ENCODE measurements at places on chromosomes 1 and 21.
A peak's percentile ranks its signal among the peaks of the same experiment; 100 is the strongest.

DNA sequence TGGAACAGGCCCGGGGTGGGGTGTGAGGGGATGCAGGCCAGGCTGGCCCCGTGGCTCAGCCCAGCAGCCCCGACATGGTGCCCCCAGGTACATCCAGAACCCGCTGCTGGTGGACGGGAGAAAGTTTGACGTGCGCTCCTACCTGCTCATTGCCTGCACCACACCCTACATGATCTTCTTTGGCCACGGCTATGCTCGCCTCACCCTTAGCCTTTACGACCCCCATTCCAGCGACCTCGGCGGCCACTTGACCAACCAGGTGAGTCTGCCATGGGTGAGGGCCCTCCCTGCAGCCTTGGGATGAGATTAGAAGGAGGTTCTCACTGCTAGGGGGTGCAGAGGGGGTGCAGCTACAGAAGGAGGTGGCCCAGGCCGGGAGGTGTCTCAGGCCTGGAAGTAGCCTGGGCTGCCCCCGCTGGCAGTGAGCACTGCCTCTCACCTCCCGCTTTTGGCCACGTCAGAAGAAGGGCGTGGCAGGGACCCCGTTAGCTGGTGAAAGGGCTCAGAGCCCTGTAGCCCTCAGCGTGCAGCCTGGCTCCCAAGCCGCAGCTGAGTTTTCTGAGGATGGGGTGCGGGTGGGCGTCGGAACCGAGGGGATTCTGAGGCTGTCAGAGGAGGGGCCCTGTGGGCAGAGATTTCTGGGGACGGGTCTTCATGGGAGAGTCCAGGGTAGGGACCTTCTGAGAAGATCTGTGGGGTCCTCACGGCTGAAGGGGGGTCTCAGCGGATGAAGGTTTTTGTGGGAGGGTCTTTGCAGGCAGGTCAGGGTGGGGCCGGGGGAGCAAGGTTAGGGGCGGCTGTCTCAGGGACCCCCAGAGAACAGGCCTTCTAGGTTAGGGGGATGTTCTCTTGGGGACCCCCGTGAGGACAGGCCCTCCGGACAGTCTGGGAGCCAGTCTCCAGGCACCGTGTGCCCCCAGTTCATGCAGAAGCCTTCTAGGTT lies 10.4 kb downstream of the TTLL10 start:
- no peak for DNase-seq

GRCh38 chr1:66605419-66605997 lies 71.6 kb downstream of the SGIP1 start:
- DNase-seq: no peak

GRCh38 chr21:15206514-15206913 lies 141.7 kb upstream of the NRIP1 start:
- DNase-seq: no peak

- no peak for DNase-seq
Observed at GRCh38 chr1:206699626-206700025, 14.9 kb downstream of the MAPKAPK2 start.

- no peak for DNase-seq
Observed at GRCh38 chr1:42674214-42674613, 8.0 kb upstream of the YBX1 start.

- DNase-seq: no peak
Observed at GRCh38 chr21:46650476-46651098, 15.1 kb downstream of the PRMT2 start.

GRCh38 chr1:173287785-173288184 lies 80.7 kb upstream of the TNFSF4 start:
- DNase-seq: no peak

DNA sequence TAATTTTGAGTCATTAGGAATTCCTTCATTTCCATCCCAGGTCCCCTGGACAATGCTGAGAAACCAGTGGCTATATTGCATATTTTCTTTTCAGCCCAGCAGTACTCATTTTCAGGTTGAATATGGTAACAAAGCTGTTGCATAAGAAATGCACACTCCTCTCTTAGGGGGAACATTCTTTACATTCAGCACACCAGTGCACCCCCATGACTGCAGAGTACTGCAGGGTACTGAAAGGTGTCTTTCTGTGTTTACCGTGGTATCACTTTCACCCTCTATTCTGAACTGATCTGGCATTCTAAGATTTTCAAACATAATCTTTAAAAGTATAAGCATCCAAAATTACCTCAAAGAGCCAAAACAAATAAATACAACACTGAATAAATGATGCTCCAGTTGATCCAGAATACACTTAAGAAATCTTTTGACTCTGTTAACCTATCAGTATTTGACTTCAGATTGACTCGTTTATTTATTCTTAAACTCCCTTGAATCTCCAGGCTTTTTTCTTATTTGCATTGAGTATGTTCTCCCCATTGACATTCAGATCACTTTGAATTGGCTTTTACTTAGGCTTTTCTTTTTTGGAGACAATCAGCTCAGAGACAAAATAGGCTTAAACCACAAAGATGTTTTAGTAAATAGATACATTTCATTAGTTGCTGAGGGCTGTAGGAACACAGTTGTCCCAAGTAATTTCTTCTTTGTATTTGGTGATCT lies 213.6 kb downstream of the NFIA start:
- DNase-seq: no peak

- DNase-seq: no peak
Observed at GRCh38 chr1:150115121-150115520, 34.6 kb upstream of the PLEKHO1 start.

- DNase-seq: no peak
Observed at GRCh38 chr1:13539683-13540082, 25.9 kb upstream of the LRRC38 start.

GRCh38 chr1:178509414-178510007 lies 3.4 kb upstream of the TEX35 start:
- DNase-seq: no peak

DNA sequence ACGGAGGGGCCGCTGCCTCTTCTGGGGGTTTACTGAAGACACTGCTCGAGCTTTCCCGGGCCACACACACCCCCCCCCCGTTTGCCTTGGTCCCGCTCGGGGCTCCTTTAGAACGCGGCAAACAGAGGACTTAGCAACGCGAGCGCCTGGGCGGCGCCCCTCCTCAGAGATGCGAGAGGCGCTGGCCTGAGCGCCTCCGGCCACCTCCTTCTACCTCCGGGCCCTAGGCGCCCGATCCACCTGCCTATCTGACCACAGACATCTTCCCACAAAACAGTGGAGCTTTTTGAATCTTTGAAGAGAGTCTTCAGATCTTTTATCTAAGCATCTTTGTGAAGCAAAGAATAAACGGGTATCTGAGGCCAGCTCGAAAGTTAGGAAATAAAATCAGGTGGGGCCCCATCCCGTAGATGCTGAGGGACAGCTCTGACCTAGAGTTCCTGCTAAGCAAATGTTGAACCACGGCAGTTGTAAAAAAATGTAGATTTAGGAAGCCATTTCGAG lies 436 bp upstream of the TTLL7 start:
- no peak for DNase-seq

DNA sequence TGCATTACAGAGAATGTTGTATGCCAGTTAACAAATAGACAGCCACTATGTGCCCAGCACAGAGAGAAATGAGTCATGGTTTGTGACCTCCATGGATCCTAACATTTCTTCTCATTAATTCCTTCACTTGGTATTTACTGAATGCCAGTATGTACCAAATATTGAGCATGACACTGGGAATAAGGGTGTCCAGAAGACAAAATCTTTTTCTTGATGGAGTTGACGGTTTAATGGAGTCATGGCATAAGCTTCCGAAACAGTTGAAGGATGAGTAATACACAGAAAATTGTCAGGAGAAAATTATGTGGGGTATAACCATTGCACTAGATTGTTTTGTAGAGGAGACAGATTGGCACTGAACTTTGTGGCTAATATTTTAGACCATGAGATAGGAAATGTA lies 36.9 kb downstream of the PTGFR start:
- DNase-seq: no peak

GRCh38 chr1:178659789-178660208 lies 65.2 kb upstream of the RALGPS2 start:
- no peak for DNase-seq

DNA sequence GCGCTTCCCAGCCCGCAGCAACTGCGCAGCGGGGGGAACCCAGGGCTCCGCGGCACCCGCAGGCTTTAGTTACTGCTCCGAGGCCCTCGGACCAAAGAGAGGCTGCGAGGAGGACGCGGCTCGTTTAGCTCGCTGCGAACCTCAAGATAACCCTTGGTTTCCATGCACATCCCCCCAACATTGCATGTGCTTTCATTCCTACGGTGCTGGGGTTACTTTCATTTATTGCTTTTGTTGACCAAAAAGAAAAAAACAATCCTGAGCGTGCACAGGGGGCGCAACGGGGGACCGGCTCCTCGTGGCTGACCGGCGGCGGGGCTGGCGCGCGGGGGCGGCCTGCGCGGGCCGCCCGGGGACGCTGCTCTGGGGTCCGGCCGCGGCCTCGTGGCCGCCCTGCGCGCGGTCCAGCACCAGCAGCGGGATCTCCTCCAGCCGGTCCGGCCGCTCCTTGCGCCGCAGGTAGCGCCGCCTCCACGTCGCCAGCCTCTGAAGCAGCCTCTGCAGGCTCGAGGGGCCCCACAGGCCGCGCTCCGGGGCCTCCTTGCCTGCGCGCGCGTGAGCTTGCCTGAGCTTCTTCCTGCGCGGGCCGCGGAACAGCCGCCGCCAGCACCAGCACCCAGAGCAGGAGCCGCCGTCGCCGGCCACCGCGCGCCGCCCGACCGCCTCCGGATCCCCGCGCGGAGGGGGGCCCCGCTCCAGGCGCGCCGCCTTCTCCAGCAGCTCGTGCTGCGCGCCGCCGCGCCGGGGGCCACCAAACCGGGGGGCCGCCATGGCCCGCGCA lies 77.4 kb downstream of the DESI2 start:
- DNase-seq: no peak

DNA sequence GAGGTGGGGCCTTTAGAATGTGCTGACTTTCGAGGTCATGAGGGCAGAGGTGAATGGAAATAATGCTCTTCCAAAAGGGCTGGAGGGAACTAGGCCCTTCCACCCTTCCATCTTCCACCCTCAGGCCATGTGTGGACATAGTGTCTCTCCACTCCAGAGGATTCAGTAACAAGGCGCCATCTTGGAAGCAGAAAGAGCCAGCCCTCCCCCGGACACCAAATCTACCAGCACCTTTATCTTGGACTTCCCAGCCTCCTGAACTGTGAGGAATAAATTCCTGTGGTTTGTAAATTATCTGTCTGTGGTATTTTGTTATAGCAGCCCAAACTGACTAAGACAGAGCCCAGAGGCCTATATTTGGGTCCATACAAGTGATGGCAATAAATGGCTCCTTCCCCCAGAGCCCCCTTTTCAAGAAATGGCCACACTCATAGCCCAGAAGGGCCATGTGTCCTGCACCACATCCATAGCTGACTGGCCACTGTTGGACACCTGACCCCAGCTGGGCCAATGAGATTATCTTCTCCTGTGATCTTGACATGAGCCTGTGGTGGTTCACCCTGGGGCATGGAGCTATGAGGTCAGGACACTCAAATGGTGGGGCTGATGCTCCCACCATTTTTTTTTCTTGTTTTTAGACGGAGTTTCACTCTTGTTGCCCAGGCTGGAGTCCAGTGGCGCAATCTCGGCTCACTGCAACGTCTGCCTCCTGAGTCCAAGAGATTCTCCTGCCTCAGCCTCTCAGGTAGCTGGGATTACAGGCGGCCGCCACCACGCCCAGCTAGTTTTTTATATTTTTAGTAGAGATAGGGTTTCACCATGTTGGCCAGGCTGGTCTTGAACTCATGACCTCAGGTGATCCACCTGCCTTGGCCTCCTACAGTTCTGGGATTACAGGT lies 114.9 kb downstream of the RRAGC start:
- no peak for DNase-seq

DNA sequence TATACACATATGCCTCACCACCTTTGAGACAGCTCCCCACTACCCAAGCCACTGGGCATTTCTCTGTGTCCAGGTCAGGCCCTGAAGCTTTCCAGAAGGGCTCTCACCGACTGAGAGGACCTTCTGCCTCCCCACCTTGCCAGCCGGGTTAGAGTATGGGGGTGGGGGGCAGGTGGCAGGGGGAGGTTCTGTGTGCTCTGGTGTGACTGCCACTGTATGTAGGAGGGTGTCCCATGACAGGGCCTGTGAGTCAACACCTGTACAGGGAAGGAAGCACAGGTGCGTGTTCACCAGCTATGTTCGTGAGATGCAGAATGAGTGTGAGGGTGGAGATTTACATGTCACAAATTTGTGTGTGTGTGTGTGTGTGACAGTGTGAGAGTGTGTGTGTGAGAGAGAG lies 7.0 kb downstream of the AHDC1 start:
- DNase-seq: no peak

DNA sequence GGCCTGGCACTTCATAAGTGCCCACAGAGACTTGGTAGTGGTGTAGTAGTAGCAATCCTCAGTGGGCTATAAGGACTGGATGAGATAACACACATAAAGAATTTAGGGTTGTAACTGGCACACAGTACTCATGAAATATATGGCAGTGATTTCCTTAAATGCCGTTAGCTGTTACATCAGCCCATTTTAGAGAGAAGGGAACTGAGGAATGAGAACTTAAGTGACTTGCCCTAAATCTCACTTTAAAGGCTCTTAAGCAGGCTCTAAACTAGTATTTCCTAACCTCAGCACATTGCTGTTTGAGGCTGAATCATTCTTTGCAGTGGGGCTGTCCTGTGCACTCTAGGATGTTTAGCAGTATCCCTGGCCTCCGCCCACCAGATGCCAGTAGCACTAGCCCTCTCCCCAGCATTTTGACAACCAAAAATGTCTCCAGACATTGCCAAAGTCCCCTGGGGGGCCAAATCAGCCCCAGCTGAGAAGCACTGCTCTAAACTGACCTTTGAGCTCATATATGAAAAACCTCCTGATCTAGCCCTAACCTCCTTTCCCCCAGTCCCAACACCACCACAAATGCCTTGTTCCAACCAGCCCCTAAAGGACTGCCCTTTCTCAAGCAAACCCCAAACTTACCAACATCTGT lies 11.6 kb downstream of the CAMK2N1 start:
- no peak for DNase-seq

GRCh38 chr1:14372526-14372925 lies 226.0 kb upstream of the KAZN start:
- DNase-seq: no peak

- DNase-seq: no peak
Observed at GRCh38 chr1:3634059-3634800, 9.4 kb downstream of the TPRG1L start.

DNA sequence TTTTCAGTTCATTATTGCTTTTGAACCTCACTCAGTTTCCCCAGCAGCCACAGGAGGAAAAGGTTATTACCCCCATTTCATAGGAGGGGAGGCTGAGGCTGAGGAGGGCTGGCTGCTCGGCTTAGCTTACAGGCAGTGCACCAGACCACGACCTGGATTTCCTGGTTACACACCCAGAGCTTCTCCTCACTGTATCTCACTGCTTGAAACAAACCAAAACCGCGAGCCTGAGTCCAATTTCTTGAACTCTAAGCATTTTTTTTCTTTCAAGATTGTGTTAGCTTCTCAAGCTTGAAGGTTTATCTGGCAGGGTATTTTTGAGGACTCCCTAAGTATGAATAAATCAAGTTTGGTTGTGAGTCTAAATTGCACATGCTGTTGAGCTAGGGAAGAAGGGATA lies 188.9 kb upstream of the EDN2 start:
- DNase-seq: peak; percentile 70

- DNase-seq: no peak
Observed at GRCh38 chr1:157117527-157118057, 18.0 kb upstream of the ETV3L start.

GRCh38 chr1:115337633-115338456 lies at the start of gene NGF:
NGF (minus strand) TSS chr1:115338249; CDS start chr1:115286795, 51,454 bp downstream.
- no peak for DNase-seq

Data from CD4-positive, alpha-beta T cell treated with Interleukin-15 for 4 hours (primary cell).